ENCODE measurements at places on chromosomes 4 and X. TPM values are rescaled to one million over a fixed set of nuclear protein-coding genes. Genes with fewer than 3 reads are reported as not detected.

DNA sequence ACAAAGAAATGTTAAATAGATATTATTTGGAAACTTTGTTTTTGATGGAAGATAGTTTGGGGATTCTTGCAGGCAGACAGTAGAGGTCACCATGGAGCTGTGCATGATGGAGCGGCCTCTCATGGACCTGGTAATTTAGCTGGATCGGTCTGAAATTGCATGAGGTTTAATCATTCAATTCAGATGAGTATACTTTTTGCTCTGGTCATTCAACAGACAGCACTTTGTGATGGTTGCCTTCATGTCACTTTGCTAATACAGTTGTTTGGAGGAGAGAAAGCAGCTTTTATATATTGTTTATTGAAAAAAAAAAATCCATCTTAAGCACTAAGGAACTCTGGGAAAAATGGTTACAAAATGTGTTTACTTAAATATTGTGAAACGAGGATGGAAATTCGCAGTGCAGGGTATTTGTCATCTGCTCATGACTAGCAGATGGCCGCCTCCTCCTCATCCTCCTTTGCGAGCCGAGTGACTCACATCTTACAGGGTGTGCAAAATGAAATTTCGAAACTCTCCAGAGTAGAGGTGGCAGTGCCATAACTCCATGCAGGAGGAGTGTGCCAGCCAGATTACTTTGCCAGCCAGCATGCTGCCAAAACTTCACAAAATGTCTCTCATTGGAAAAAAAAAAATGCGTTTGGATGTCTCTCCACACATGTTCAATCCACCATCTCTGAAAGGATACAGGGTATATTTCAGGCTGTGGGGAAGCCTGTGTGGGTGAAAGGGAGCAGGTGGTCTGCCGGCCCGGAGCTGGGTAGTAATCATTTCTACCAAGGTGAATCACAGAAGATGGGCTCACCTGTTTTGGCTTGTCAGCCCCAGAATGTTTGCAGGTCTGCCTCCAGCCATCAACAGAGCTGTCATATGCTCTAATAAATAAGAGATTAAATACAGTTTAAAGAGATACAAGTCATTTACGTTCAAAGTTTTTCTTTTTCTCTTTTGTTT is 314.9 kb upstream of the DIPK2B start:
- peak overlapping the region; percentile 61 for H3K27ac ChIP-seq
- H3K36me3 ChIP-seq: no peaks in the 10 kb centered on the region
- no peak overlapping the region for H3K4me3 ChIP-seq

- H3K27ac ChIP-seq: peak overlapping the region; percentile 8
- no peaks in the 10 kb centered on the region for H3K27me3 ChIP-seq
- H3K36me3 ChIP-seq: no peaks in the 10 kb centered on the region
Measured at GRCh38 chr4:53592686-53593501, 1.6 kb upstream of the LNX1 start.

- no peak overlapping the region for H3K4me3 ChIP-seq
- no peaks in the 10 kb centered on the region for H3K36me3 ChIP-seq
- H3K4me1 ChIP-seq: no peaks in the 10 kb centered on the region
- H3K27ac ChIP-seq: no peak overlapping the region
- no peak for DNase-seq
Measured at GRCh38 chr4:176971576-176972115, 178.9 kb upstream of the VEGFC start.

DNA sequence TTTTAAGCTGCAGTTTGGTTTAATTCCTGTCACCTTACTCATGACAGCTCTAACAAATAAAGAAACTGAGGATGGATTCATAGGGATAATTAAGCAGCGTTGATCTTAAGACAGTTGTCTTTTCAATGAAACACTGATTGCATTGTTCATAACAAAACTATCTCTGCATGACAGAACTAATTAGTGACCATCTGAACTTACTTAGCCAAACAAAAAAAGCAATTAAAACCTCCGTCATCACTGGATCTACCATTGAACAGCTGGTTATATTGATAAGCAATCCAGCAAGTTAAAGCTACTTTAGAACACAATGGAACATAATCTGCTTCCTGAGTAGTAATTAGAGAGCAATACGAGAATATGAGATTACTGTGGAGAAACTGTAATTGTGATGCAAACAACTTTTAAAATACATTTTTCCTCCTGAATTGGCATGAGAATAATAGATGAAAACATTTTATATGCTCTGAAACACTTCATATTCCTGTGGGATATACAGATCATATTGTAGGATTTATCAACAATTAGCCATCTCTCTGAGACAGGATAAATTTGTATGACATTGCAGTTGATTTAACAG is 2576.8 kb downstream of the PCDH7 start:
- H3K4me1 ChIP-seq: no peaks in the 10 kb centered on the region
- no peaks in the 10 kb centered on the region for H3K36me3 ChIP-seq
- DNase-seq: no peak
- H3K27me3 ChIP-seq: no peaks in the 10 kb centered on the region

Gene CSAG3
- not detected for total RNA-seq

Gene SPANXA1
- total RNA-seq: not detected

DNA sequence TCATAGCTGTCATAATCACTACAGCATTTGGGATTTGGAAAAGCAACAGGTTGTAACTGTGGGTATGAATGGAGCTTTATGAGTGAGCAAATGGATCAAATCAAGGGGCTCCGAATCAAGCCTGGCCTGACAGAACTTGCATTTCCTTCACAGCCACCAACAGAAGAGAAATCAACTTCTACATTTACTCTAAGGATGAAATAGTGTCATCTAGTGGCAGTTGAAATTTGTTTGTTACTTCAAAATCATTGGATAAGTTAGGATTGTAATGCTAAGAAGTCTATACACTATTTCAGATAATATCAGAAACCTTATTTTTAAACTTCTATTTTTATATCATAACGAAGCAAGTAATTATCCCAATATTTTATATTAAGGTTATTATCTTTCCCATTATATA is 10.7 kb upstream of the WDR17 start:
- H3K4me3 ChIP-seq: no peak overlapping the region
- no peaks in the 10 kb centered on the region for H3K27me3 ChIP-seq
- no peak for DNase-seq
- no peak overlapping the region for H3K27ac ChIP-seq
- H3K4me1 ChIP-seq: no peaks in the 10 kb centered on the region
- H3K36me3 ChIP-seq: no peaks in the 10 kb centered on the region

Gene CORIN
- total RNA-seq: 6.2 TPM

DNA sequence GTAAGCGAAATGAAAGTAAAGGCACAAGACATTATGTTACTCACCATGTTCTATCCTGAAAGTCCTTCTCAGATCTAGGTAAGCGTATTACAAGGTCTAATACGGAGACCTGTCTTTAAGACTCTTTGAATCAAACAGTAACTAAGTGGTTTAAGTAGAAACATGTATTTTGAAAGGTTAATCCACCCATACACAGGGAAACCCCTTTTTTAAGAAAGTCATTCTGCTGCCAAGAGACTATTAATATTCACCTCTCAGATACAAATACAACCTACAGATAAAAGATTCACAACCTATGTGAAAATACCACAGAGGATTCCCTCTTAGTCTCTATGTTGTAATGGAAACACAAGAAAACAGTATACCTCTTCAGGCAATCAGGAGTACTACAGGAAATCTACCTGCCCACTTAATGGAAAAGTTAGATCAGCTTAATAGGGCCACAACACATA is 63.2 kb upstream of the TNIP3 start:
- no peaks in the 10 kb centered on the region for H3K4me1 ChIP-seq
- no peak overlapping the region for H3K27ac ChIP-seq
- no peak overlapping the region for H3K4me3 ChIP-seq
- no peak for DNase-seq
- no peaks in the 10 kb centered on the region for H3K27me3 ChIP-seq

DNA sequence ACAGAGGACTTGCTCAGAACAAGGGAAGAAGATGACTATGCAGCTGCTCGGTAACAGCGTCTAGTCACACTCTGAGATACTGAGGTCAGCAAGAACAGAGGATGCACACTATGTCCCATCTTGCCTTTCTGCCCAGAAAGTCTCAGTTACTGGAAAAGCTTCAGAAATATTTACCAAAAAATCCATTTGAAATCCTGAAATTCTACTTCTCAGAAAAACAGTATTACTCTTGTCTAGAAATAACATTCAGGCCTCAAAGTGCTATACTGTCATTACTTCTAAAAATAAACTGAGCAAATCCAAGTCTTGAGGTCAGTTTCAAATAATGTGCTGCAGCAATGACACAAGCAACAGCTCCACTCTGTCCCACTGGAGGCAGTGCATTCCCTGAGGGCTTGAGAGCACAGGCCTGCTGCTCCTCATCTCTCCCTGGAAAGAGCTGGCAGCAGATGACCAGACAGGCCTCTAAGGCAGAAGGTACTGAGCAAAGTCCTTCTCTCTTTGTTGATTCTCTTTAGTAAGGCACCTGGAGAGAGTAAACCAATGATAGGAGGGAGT is 76.9 kb downstream of the CAMK2D start:
- H3K27ac ChIP-seq: peak overlapping the region; percentile 40
- no peaks in the 10 kb centered on the region for H3K27me3 ChIP-seq
- H3K4me1 ChIP-seq: no peaks in the 10 kb centered on the region
- no peaks in the 10 kb centered on the region for H3K36me3 ChIP-seq

- no peaks in the 10 kb centered on the region for H3K4me1 ChIP-seq
- no peak for DNase-seq
Measured at GRCh38 chr4:70958681-70959080, 34.8 kb upstream of the DCK start.

DNA sequence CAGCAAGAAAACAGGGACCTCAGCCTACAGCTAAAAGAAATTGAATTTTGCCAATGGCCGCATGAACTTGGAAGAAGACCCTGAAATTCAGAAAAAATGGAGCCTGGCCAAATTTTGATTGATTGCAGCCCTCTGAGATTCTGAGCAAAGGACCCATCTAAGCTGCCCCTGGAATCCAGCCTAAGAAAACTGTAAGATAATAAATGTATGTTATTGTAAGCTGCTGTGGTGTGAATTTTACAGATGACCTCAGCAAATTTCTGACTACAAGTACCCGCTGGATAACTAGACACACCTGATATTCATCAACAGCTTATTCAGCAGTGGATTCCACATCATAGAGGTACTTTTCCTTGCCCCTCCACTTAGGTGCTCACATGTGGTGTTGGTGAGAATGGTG is 119.5 kb upstream of the EPHA5 start:
- no peak overlapping the region for H3K4me3 ChIP-seq
- no peaks in the 10 kb centered on the region for H3K4me1 ChIP-seq
- H3K36me3 ChIP-seq: no peaks in the 10 kb centered on the region

DNA sequence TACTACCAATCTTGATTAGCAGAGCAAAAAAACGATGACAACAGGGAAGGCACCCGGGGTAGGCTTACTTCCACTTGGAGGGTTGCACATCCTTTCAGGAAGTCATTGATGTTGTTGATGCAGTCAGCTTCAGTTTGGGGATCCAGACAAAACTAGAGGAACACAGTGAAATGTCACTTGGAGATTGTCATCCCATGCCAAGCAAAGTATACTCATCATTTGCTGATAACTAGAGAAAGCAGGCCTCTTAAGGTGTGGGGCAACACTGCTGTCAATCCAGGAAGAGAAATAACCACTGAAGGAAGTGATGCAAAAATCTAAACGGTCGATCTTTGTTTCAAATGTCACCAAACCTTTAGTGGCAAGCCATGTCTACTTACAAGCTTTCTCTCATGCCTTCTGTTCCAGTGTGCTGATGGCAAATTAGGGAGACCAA is 1.4 kb downstream of the ARHGEF6 start:
- peak overlapping the region; percentile 59 for H3K27ac ChIP-seq
- H3K4me3 ChIP-seq: peak overlapping the region; percentile 32
- H3K27me3 ChIP-seq: no peaks in the 10 kb centered on the region
- DNase-seq: no peak
- H3K4me1 ChIP-seq: no peaks in the 10 kb centered on the region
- H3K36me3 ChIP-seq: no peaks in the 10 kb centered on the region

- H3K36me3 ChIP-seq: no peaks in the 10 kb centered on the region
- DNase-seq: peak; percentile 38
- no peaks in the 10 kb centered on the region for H3K27me3 ChIP-seq
Measured at GRCh38 chr4:144399927-144400326, 246.0 kb upstream of the HHIP start.

Gene ASMT
- total RNA-seq: not detected

DNA sequence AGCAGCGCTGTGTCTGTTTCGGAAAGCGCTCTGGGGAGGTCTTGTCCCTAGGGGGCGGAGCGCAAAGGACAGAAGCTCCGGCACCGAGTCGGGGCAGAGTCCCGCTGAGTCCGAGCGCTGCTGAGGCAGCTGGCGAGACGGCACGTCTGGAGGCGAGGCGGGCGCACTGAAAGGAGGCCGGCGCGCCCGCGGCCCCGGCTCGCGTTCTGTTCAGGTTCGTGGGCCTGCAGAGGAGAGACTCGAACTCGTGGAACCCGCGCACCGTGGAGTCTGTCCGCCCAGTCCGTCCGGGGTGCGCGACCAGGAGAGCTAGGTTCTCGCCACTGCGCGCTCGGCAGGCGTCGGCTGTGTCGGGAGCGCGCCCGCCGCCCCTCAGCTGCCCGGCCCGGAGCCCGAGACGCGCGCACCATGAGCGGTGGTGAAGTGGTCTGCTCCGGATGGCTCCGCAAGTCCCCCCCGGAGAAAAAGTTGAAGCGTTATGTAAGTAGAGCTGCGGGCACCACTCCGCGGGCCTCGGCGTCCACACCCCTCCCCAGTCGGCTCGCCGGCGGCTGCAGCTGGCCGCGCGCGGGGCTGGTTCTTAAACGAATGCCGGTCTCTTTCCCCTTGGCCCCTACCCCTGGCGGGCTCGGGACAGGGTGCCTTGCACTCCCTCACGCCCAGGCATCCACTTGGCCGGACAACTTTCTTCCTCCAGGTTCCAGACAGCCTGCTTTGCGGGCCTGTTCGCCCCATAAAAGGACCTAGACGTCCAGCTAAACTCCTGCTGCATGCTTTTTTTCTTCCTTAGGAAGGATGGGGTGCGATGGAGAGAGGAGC is at the start of gene GAB1:
Gene GAB1, plus strand, starts transcription at position 96 of the 819 bp plus-strand sequence. Its CDS starts 313 bp downstream, at position 409.
- H3K27me3 ChIP-seq: no peaks in the 10 kb centered on the region
- H3K27ac ChIP-seq: peak within 1 kb of the TSS; percentile 99
- H3K36me3 ChIP-seq: no peaks in the 10 kb centered on the region
- peak within 1 kb of the TSS; percentile 83 for H3K4me3 ChIP-seq

- no peaks in the 10 kb centered on the region for H3K4me1 ChIP-seq
- no peak overlapping the region for H3K27ac ChIP-seq
- no peak overlapping the region for H3K4me3 ChIP-seq
- H3K27me3 ChIP-seq: no peaks in the 10 kb centered on the region
Measured at GRCh38 chrX:48474127-48474526, 1.9 kb upstream of the FTSJ1 start.
